KBM-7 (cell line): ENCODE measurements at places on chromosomes 11 and 22.

- no peak for DNase-seq
These were observed 16.5 kb downstream of the ATP6V1E1 start for GRCh38 chr22:17612057-17612456.

DNA sequence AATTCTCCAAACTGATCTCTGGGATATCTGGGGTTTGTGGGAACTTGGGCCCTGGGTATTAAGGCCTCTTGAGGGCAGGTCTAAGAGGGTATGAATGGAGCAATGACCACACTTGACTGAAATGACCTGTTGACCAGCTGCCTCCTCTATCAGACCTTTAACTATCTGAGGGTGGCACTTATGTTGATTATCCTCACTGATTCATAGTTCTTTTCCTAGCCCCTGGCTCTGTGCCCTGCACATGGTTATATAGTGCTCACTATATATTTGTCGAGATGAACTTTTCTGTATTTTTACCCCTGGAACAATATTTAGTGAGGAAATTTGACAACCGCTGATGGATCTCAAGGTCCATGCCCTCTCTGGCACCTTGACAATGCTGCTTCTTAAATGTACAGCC is 305.5 kb upstream of the PLET1 start:
- DNase-seq: no peak

DNA sequence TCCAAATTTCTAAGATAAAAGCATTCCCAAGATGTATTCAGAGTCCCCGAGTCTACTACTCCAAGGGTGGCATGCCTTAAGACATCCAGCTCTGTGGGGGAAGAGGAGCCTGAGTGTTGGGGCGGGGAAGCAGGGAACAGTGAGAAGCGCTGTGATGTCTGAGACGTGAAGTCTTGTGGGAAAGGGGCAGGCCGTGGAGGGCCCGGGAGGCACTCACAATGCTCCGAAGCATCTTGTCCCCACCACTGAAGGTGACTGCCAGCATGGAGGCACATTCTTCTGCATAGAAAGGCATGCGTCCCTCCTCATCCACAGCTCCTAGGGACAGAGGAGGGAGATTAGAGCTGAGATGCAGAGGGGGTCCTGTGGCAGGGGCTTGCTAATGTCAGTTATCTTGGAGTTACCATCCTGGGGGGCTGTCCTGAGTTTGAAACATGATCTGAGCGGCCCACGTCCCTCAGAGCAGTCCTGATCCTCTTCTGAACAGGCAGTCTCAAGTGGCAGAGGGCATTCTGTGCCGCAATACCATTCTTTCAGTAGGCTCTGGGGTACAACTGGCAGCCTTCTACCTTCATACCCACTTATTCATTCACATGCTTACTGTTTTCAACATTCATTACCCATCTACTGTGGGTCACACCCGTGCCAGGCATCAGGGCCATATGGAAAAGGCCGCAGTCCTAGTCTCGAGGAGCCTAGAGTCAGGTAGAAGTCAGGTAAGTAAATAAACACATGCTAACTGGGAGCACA is 8.7 kb downstream of the PCSK7 start:
- no peak for DNase-seq

DNA sequence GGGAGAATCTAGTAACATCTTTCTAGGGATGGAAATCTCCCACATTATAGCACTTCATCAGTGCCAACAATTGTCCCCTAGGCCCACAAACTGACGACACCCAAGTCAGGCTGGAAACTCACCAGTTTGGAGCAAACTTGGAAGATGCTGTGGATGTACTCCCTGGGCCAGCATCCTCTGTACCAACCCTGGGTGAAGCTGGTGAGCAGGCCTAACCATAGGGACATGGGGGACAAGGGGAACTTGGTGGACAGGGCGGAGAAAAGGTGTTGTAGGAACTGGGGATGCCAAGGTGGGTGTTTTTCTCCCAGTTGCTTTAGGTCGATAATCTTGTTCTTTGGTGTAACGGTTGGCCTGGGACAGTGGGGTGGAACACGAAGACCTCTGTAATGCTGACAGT is 42.2 kb downstream of the DRG1 start:
- DNase-seq: no peak

- DNase-seq: peak; percentile 68
These were observed at the start of gene MICALL1 for GRCh38 chr22:37905534-37906363. Gene MICALL1, plus strand, starts transcription at chr22:37906297. Its CDS starts 126 bp downstream, at chr22:37906423.

GRCh38 chr11:124170801-124171586 is 12.2 kb upstream of the OR10D3 start:
- DNase-seq: no peak

GRCh38 chr11:58330861-58331260 is 28.0 kb downstream of the OR5B17 start:
- DNase-seq: no peak

DNA sequence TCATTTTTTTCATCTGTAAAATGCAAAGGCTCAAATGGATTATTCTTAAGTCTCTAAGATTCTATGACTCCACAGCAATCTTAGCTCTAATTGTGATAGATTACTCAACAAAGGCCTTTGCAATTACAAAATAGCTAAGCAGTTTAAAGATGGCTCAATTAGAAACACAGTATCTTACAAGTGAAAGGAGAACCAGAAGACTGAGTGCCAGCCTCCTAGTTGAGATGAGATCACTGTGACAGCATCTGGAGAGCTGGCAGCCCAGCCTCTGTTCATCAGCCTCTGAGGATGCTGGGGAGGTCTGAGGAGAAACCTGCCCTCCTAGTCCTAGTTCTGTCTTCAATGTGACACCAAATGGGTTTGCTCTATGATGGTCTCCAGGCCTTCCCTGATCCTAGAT is 158.4 kb upstream of the NARS2 start:
- DNase-seq: no peak

- peak; percentile 73 for DNase-seq
These were observed 21.6 kb downstream of the PPARA start for GRCh38 chr22:46171940-46172339.

- DNase-seq: no peak
These were observed 29.1 kb upstream of the CCND1 start for GRCh38 chr11:69611548-69612526.

GRCh38 chr22:48045369-48045768 is 1282.9 kb downstream of the TBC1D22A start:
- no peak for DNase-seq
